Fibroblast of skin of right biceps (primary cell): ENCODE measurements at places on chromosomes 11 and 22.

DNA sequence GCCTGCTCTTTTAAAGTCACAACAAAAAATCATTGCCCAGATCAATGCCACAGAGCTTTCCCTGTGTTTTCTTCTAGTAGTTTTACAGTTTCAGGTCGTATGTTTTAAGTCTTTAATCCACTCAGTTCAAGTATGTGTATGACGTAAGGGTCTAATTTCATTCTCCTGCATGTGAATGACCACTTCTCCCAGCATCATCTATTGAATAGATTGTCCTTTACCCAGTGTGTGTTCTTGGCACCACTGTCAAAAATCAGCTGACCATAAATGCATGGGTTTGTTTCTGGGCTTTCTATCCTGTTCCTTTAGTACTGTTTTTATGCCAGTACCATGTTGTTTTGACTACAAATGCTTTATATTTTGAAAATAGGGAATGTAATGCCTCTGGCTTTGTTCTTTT, 28.1 kb downstream of the INTS4 start:
- DNase-seq: no peak

DNA sequence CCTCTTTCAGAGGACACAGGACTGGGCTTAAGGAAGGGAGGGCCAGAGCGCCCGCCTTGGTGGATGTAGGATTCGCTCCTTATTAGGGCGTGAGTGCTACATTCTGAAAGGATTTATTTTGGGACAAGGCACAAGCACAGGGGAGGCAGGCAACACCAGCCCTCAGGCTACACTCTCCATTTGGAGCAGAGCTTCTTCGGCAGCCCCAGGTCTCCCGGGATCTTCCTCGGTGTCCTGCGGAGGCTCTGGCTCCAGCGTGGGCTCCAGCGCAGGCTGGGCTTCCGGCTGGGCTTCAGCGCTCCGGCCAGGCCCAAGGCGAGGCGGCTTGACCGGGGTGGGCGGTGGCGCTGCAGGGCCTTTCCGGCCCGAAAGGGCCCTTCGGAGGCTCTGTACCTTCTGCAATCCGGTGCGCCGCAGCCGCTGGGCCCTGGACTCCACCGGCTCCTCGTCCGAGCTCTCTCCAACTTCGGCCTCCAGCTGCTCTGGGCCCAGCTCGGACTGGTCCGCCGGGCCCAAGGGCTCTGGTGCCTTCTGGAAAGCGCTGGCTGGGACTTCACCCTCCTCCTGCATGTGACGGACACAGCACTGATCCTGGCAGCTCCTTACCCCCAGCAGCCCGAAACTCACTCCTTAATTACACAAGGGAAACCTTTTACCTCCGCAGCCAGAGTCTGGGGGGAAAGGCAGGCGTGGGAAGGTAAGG, 1.1 kb downstream of the CAVIN3 start:
- DNase-seq: peak; percentile 44

GRCh38 chr11:4044976-4045646, 49.5 kb upstream of the RRM1 start:
- no peak for DNase-seq

DNA sequence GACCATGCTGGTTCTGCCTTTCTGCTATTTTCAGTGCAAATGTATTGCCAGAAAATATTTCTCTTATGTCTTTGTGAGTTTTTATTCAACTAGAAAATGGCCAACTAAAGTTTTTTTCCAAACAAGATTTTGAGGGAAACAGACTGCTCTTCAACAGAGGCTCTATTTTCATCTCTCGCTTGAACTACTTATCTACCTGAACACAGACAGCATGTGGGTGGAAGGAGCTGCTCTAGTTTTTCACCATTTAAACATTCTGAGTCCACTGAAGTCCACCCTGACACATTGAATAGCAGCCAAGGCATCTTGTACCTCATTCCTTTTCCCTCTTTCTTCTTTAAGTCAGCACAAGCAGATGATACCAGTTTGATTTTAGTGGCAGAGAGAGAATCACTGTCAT, 9.8 kb upstream of the OR9I1 start:
- no peak for DNase-seq

DNA sequence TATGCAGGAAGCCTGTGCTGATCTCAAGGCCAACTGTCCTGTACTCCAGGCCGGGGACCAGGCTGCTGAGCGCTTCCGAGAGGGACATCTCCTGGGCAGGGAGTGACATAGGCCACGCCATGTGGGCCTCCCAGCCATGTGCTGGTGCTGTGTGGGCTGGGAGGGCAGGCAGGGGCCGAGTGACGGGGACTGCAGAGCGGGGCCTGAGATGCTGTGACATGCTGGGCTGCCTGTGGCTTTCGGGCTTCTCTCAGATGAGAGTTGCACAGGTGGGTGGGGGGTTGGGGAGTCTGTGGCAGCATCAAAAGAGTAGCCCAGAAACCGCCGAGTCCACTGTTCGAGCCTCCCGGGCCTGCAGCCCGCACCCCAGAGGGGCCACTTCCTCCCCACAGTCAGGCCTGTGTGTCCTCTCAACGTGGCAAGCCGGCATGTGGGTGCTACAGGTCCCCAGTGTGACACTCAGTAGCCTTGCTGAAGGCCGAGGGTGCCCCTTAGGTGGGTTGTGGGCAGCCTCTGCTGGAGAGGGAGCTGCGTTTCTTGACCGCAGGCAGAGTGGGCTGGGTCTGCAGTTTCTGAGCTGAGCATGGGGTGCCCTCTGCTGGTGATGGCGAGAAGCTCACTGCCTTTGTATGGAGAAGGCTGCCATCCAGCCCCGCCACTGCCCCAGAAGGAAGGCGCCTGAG, 101.2 kb downstream of the BCR start:
- DNase-seq: peak; percentile 63

DNA sequence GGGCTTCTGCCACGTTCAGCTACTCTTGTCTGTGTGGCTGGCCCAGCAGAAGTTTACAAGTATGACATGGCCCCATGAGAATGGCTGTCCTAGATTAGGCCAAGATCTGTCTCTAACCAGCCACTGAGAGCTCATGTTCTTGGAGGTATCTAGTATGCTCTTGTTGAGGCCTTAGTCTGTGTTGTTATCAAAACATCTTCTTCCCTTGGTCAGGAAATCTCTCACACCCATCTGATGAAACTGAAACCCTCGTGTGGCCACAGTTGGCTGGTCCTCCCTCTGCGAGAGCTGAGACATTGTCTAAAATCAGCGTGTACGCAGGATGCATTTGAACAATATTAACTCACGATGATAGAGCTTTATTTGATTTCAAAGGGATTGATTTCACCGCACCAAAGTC, 109.0 kb upstream of the NNMT start:
- DNase-seq: no peak

DNA sequence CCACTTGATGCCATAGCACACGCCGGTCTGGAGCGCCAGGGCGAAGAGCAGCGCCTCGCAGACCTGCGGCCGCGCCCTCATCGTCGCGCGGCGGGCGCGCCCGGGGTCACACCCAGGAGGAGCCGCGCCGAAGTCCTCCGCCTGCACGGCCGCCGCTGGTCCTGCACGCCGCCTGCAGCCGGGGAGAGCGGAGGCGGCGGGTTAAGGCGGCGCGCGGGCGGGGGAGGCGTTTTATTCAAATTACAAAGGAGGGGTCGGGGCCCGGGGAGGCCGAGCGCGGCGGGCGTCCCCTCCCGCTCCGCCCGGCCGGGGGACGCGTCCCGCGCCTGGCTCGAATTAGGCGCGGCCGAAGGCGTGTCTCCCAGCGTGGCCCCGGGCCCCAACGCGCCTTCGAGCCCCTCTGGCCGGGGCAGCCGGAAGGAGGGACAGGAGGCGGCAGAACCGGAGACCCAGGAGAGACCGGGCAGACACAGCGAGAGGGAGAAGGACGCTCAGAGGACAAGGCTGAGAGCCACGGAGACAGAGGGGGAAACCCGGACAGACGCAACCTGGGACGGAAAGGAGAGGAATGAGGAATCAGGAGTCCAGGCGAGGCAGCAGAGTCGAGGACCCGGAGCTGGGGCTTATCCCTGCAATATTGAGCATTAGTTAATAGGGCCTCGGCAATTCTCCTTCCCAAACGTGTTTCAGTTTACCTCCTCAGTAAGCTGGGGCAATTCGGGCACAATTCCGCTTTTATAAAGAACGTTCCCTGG, at the start of gene WNT11:
WNT11 (minus strand) TSS at position 176 of the 755 bp plus-strand sequence; CDS start at position 81, 95 bp downstream.
- peak; percentile 24 for DNase-seq

DNA sequence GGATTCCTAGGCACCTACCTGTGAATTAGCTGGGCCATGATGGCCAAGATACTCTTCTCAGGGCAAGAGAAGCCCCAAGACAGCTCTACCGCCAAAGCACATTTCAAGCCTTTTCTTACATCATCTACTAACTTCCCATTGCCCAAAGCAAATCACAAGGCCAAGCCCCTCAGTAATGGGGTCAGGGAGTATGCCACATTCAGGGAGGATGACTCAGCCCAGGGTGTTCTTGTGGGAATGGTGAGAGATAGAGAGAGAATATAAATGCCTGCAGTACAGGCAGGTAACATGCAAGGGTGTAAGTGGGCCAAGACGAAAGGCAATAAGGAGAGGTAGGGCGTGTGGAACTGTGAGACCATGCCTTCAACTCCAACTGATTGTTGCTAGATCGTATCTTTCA, 162.5 kb upstream of the ISX start:
- no peak for DNase-seq

GRCh38 chr11:118412921-118413320, 11.5 kb downstream of the ATP5MG start:
- no peak for DNase-seq

DNA sequence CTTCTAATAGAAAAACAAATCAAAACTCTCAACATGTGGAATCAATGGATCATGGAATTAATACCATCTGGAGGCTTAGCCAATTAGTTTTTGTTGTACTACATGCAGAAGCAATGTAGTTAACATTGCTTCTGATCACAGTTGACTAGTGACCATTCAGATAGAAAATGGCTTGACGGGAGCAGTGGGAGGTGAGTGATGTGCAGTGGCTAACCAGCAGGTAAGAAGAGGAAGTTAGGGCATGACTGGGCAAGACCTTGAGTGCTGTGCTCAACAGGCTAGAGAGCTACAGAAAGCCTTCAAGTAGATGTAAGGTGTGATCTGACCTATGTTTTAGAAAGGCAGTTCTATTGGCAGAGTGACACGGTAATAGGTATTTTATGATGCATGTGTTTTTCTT, 60.7 kb upstream of the ALKBH3 start:
- DNase-seq: no peak

DNA sequence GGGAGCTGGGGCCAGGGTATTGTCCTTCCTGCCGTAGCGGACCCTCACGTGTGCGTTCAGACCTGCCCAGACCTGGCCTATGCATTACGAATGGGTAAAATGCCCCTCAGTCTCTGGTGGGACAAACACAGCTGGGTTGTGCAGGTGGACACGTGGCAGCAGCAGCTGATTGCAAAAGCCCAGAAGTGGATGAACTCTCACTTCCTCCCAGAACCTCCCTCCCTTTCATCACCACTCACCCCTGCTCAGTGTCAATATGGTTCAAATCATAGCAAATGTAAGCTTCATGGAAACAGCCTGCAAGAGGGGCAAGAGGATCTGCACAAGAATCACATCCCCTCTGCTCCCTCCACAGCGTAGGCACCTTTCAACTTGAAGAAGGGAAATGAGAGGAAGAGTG, 352.1 kb downstream of the OPCML start:
- DNase-seq: no peak

DNA sequence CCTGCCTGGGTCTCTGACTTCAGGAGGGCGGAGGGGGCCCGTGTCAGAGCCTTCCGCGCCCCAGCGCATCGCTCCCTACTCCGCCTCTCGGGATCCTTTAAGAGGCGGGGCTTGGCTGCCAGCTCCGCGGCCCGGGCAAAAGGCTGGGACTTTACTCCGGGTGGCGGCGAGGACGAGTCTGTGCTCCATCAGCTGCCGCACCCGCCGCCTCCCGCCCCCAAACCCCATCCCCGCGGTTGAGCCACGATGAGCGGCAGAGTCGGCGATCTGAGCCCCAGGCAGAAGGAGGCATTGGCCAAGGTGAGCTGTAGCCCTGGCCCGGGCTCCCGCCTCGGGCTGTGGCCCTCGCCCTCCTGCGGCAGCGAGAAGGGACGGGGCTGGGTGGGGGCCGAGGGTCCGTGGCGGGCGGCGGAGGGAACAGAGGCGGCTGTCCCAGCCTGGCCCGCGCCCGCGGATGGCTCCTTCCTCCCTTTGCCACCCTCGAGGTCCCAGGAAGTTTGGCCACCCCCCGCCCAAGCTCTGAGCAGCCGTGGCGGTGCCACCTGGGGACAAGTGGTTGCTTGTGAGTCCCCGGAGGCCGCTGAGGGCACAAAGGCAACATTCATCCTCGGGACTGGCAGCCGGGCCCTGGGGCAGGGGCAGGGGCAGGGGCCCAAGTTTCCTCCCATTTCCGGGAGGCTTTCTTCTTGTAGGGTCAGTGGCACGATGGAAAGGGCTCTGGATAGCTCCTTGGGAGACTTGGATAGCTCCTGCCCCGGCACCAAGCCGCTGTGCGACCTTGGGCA, at the start of gene SEC14L2:
SEC14L2 (plus strand) TSS at position 148 of the 785 bp plus-strand sequence; CDS start at position 247, 99 bp downstream.
- peak; percentile 62 for DNase-seq

DNA sequence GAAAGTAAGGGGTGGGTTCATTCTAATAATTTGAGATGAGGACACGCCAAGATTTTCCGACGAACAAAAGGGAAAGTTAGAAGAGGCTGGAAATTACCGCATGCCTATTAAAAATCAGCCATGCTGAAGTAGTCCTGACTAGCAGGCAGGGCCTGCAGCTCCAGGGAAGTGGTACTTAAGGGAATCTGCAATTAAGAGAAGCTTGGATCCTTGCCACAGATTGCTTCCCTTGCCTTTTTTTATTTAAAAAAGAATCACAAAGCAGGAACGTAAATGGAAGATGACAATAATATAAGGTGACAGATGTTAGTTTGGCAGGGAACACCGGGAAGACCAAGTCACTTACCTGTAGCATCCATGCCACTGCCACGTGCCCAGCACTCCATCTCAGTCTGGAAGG, 359.3 kb downstream of the CADM1 start:
- DNase-seq: no peak

DNA sequence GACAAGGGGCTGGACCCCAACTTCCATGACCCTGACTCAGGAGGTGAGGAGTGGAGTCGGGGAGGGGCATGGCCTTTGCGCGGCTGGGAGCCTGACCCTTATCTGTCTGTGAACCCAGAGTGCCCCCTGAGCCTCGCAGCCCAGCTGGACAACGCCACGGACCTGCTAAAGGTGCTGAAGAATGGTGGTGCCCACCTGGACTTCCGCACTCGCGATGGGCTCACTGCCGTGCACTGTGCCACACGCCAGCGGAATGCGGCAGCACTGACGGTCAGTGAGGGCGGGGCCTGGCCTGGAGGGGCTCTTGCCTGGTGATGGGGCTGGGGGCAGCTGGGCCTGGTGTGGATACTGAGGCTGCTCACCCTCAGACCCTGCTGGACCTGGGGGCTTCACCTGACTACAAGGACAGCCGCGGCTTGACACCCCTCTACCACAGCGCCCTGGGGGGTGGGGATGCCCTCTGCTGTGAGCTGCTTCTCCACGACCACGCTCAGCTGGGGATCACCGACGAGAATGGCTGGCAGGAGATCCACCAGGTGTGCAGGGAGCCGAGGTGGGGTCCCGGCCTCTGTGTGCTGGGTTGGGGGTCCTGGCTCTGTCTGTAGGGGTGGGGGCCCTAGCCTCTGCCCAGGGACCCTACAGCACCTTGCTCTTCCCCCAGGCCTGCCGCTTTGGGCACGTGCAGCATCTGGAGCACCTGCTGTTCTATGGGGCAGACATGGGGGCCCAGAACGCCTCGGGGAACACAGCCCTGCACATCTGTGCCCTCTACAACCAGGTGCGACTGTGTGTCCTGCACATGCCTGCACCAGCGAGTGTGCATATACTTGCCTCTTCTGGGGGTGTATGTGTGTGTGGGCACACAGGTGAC, 6.3 kb downstream of the SHANK3 start:
- DNase-seq: no peak
